Pons (tissue), 1 donor: ENCODE measurements at places on chromosomes 12 and 14.

- DNase-seq, result no peak
Measured at GRCh38 chr14:36099619-36100018, 76.9 kb downstream of the PTCSC3 start.

- no peak for DNase-seq
Measured at GRCh38 chr14:30227876-30228275, 300.2 kb upstream of the PRKD1 start.

GRCh38 chr12:120314220-120314619 is 12.1 kb downstream of the SIRT4 start:
- DNase-seq, result no peak

DNA sequence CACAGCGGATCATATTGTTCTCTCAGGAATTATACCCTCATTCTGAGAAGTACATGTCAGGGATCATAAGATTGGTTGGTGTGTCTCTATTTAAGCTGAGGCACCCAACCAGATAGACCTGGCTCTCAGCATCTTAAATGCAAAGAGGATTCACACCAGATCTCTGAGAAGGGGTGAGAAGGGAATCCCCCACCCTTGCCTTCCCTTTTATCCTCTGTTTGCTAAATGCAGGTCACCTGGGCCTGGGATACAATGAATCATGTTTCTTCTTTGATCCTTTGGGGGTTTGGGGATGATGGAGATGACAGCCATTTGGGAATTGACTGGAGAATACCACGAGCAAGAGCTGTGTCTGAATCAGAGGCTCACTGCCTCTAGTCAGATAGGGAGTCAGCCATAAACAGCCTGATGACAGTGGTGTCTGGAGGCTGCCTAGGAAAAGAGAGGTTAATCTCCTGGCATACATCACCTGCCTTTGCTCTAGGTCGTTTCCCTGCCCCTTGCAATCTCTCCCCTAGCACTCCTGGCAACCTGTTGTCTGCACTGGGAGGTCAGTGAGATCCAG is 11.2 kb upstream of the PDE1B start:
- no peak for DNase-seq

DNA sequence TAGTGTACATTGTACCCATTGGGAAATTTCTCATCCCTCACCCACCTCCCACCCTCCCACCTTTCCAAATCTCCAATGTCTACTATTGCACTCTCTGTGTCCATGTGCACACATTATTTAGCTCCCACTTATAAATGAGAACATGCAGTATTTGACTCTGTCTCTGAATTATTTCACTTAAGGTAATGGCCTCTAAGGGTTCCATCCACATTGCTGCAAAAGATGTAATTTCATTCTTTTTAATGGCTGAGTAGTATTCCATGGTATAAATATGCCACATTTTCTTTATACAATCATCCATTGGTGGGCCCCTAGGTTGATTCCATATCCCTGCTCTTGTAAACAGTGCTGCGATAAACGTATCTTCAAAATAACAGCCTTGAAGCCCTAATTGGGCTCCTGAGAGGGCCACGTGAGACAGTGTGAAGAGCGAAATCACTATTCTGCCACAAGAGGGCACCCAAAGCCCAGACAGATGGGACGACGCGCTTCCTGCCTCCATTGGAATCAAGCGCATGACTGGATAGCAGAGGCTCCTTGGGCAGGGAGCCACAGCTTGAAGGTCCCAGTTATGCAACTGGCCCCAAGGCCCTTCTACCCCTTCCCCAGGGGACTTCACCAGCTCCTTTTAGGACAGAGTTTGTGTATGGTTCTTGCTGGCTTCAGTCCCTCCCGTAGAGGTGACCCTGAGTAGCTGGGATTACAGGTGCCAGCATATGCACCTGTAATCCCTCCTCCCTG is 21.3 kb upstream of the CD27 start:
- DNase-seq, result peak; percentile 96

DNA sequence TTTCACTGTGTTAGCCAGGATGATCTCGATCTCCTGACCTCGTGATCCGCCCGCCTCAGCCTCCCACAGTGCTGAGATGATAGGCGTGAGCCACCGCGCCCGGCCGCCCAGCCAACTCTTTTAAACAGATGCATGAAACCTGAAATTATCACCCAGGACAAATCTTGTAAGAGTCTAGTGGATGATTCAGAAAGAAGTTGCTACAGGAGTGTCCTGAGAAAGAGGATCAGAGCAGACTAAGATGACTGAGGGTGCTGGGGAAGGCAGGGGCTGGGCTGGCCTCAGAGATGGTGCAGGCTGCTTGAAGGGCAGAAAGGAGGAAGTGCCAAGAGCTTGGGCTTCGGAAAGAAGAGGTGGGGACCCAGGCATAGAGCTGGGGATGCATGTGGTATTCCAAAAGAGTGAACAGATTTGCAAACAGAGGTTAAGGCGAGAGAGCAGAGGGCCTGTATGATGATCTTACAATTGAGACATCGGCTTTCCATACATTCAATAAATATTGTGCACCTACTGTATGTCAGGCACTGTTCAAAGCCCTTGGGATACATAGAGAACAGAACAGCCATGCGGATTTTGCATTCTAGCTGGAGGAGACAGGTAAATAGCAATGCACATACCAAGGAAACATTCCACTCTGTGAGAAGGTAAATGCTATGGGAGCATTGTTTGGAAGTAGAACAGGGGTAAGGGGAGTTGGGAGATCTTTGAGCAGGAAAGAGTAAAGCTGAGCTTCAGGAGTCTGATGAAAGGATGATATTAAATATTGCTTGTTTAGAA is 7.4 kb upstream of the CD9 start:
- no peak for DNase-seq

- no peak for DNase-seq
Measured at GRCh38 chr14:56998728-56999127, 188.4 kb upstream of the OTX2 start.

DNA sequence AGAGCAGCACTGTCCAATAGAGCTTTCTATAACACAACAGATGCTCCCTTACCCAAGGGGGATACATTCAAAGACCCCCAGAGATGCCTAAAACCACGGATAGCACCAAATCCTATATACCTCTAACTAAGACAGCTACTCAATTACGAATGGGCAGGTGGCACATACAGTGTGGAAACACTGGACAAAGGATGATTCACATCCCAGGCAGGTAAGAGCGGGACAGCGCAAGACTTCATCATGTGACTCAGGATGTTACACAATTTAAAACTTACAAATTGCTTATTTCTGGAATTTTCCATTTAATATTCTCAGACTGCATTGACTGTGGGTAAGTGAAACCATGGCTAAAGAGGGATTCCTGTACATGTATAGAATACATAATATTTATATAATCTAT is 5.5 kb upstream of the HCFC2 start:
- DNase-seq, result no peak

DNA sequence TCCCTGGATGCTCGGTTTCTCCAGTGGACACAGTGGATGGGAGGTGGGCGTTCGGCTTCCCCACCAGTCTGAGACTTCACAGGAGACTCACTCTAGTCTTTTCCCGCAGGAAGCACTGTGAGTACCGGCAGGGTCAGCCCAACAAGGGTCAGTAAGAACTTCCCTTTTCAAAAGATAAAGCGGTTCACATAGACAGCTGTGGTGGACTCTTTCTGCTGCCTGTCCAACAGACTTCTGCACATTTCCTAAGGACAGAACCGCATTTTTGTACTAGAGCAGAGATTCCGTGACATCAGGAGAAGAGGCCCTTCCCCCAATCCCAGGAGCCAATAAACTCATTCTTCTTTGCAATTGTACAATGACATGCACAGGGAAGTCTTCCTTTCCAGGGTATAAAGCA is 10.4 kb downstream of the LTBR start:
- DNase-seq, result peak; percentile 55

DNA sequence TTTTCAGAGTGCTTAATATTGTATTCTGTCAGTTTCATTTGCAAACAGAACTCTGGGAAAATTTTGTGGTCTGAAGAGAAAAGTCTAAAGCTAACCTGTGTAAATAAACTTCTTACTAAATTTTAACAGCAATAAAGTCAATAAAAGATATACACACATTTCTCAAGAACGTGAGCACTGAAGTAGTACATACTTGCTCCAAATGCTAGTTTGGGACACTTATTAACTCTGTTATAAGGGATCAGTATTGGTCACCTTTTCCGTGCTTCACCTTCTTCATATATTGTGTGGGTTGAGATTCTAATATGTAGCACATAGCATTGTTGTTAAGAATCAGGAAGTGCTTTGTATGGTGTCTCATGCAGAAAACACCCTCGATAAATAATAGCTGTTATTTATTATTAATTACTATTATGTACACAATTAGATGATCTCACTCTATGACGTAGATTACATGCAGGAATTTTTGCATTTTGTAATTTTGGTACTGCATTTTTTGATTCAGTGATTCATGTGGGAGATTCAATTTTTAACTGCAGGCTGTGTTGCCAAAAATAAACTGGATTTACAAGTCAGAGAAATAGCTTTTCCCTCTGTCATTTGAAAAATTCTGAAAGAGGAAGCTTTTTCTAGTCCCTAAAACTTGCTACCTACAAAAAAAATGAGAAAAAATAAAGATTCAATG is 300.9 kb downstream of the ACSS3 start:
- DNase-seq, result no peak

DNA sequence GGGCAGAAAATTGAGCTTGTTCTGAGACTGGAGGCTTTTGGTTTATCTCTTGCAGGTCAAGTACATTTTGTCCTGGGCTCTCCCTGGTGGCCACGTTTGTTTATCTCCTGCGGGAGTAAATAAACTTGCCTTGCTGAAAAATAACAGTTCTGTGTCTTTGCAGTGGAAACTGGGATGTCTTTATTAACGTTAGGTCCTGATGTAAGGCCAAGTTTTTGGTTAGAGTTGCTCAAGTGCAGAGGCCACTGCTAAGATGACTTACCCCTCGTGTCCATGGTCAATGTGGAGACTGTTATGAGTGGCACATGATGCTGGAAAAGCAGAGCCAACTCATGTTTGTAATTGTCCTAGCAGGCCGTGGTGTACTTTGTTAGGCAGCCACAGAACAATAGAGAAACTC is 3.8 kb downstream of the PTPN11 start:
- peak; percentile 92 for DNase-seq

GRCh38 chr14:100239211-100239839 is 381 bp downstream of the YY1 start:
- no peak for DNase-seq

GRCh38 chr12:101051901-101052550 is 158.0 kb downstream of the SLC5A8 start:
- DNase-seq, result no peak

- no peak for DNase-seq
Measured at GRCh38 chr12:67459173-67459572, 189.4 kb upstream of the DYRK2 start.

- DNase-seq, result no peak
Measured at GRCh38 chr14:85037411-85037810, 492.5 kb upstream of the FLRT2 start.

DNA sequence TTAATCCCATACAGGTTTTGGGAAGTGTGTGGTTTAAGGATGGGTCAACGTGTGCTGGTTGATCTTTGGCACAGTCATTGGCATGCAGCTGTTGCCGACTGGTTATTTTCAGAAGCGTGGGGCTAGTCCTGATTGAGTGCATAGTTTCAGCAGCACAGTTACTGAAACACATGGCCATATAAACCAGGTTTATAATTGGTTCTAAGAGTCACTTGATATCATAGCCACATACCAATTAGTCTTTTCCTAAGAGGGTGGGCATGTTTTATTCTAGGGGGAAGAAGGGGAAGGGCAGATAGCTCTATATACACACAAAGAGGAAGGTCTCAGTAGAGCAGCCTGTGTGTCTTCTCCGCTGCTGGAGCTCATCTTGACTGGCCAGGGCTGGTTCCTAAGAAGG is 11.0 kb upstream of the RPS6KL1 start:
- DNase-seq, result no peak

GRCh38 chr12:66862356-66862985 is 183.6 kb upstream of the GRIP1 start:
- no peak for DNase-seq

- no peak for DNase-seq
Measured at GRCh38 chr12:1915082-1915968, 3.1 kb downstream of the CACNA2D4 start.

- peak; percentile 8 for DNase-seq
Measured at GRCh38 chr14:100842799-100843198, 16.9 kb downstream of the MEG3 start.

DNA sequence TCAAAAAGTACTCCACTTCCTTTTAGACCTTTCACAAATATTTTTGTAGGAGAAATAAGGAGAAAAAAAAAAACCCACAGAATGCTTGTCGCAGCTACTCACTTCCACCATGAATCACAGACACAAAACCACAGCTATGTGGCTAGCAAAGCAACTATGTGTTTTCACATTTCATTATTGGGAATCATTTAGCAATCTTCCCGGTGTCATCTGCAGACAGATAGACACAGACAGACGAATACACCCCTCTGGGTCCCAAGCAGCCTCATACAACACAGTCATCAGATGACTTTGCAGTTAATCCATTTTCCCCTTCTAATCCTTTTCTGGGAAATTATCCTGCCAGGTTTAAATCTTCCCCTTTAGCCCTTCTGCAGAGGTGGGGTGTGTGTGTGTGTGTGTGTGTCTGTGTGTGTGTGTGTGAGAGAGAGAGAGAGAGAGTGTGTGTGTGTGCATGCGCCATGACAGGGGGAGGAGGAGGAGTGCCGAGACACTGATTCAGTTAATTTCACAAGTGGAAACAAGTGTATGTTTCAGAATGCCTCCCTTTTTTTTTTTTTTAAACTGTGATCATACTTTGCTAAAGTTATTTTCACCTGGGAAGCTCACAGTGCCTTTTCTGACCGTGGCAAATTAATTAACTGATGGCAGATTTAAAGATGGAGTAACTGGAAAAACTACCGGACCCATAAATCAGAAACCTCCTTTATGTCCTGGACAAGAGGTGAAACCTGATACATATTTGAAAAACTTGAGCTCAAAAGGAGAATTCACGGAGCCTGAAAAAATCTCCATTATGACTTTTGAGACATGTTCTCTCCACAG is 39.9 kb downstream of the LTBP2 start:
- no peak for DNase-seq

DNA sequence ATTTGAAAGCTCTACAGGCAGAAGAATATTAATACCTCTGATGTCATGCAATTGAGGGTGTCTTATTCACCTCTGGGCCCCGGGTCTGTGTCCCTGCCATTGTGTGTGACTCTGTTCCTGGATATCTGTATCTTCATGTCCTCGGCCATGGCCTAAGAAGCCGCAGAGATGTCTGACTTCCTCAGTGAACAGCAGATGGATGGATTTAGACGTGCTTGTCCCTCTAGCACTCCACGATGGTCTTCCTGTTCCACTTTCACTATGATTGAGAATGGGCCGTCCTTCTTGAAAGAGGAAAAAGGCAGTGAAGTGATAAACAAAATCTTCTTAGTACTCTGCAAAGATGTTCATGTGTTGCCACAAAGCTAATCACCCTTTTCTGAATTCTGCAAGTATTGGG is 217.4 kb downstream of the SLC41A2 start:
- DNase-seq, result peak; percentile 92

DNA sequence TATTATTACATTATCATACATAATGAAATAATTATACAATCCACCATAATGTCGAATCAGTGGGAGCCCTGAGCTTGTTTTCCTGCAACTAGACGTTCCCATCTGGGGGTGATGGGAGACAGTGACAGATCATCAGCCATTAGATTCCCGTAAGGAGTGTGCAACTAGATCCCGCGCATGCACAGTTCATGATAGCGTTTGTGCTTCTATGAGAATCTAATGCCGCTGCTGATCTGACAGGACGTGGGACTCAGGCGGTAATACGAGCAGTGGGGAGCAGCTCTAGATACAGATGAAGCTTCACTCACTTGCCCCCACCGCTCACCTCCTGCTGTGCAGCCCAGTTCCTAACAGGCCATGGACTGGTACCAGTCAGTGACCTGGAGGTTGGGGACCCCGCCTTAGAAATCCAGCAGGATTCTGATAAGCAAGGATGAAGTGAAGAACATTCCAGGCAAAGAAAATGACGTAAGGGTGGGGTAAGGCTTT is 204.6 kb downstream of the ETV6 start:
- no peak for DNase-seq
